Colonic mucosa (tissue), 4 donors: ENCODE measurements at places on chromosomes 6 and 20. TPM values are rescaled to one million over a fixed set of nuclear protein-coding genes. Genes with fewer than 3 reads are reported as not detected.

- no peaks in the 10 kb centered on the region for H3K27me3 ChIP-seq
- H3K4me1 ChIP-seq = peaks cover 21% of the 10 kb centered on the region
- H3K36me3 ChIP-seq = no peaks in the 10 kb centered on the region
- peak overlapping the region; percentile 92 for H3K27ac ChIP-seq
Observed at GRCh38 chr20:53621482-53622246, 28.0 kb upstream of the ZNF217 start.

- H3K36me3 ChIP-seq = no peaks in the 10 kb centered on the region
- no peak for DNase-seq
- no peaks in the 10 kb centered on the region for H3K4me1 ChIP-seq
Observed at GRCh38 chr6:113067612-113068275, 720.6 kb downstream of the RFPL4B start.

DNA sequence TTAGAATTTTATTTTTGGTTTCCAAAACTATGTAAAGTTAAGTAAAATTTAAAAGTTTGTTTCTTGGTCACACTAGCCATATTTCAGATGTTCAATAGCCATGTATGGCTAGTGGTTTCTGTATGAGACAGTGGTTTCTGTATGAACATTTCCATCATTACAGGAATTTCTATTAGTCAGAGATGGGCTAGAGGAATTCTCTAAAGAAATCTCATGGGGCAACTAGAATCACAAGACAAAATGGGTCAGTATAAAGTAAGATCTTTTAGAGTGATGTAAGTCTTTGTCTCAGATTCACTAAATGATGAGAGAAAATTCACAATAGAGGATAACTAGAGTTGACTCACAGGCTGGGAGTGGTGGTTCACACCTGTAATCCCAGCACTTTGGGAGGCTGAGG, 149.0 kb downstream of the FUT9 start:
- no peaks in the 10 kb centered on the region for H3K4me1 ChIP-seq
- no peaks in the 10 kb centered on the region for H3K36me3 ChIP-seq
- H3K27me3 ChIP-seq = no peaks in the 10 kb centered on the region
- no peak overlapping the region for H3K4me3 ChIP-seq

Gene ADGB
- total RNA-seq = 0.72 TPM

GRCh38 chr20:20992686-20993360, 113.3 kb downstream of the LINC00237 start:
- H3K36me3 ChIP-seq = no peaks in the 10 kb centered on the region
- no peak overlapping the region for H3K27ac ChIP-seq
- no peak for DNase-seq
- H3K4me1 ChIP-seq = no peaks in the 10 kb centered on the region
